ENCODE measurements at places on chromosomes 5 and 9. TPM values are rescaled to one million over a fixed set of nuclear protein-coding genes. Genes with fewer than 3 reads are reported as not detected.

Gene GPR151
- total RNA-seq, result not detected

- DNase-seq, result peak; percentile 58
Measured at GRCh38 chr5:179974946-179975712, 67.4 kb upstream of the TBC1D9B start.

DNA sequence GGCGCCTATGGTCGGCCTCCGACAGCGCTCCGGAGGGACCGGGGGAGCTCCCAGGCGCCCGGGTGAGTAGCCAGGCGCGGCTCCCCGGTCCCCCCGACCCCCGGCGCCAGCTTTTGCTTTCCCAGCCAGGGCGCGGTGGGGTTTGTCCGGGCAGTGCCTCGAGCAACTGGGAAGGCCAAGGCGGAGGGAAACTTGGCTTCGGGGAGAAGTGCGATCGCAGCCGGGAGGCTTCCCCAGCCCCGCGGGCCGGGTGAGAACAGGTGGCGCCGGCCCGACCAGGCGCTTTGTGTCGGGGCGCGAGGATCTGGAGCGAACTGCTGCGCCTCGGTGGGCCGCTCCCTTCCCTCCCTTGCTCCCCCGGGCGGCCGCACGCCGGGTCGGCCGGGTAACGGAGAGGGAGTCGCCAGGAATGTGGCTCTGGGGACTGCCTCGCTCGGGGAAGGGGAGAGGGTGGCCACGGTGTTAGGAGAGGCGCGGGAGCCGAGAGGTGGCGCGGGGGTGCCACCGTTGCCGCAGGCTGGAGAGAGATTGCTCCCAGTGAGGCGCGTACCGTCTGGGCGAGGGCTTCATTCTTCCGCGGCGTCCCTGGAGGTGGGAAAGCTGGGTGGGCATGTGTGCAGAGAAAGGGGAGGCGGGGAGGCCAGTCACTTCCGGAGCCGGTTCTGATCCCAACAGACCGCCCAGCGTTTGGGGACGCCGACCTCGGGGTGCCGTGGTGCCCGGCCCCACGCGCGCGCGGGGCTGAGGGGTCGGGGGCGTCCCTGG, 561 bp downstream of the DAPK1 start:
- no peak for DNase-seq

- no peak for DNase-seq
Measured at GRCh38 chr5:128436749-128437188, 101.3 kb downstream of the FBN2 start.

GRCh38 chr5:123786411-123786810, 274.4 kb downstream of the CSNK1G3 start:
- no peak for DNase-seq

Gene LCN9
- not detected for total RNA-seq

GRCh38 chr9:113488071-113488470, 24.5 kb downstream of the RGS3 start:
- DNase-seq, result no peak

Gene ANKRD18A
- total RNA-seq, result not detected

DNA sequence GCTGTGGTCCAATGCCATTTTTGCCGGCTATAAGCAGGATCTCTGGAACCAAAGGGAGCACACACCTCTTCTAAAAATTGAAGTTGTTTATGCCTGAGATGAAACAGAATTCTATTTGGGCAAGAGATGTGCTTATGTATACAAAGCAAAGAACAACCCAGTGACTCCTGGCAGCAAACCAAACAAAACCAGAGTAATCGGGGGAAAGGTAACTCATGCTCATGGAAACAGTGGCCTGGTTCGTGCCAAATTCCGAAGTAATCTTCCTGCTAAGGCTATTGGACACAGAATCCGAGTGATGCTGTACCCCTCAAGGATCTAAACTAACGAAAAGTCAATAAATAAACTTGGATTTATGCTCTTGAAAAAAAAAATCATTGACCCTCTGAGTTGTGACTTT, 178.7 kb downstream of the CEMIP2 start:
- DNase-seq, result no peak

DNA sequence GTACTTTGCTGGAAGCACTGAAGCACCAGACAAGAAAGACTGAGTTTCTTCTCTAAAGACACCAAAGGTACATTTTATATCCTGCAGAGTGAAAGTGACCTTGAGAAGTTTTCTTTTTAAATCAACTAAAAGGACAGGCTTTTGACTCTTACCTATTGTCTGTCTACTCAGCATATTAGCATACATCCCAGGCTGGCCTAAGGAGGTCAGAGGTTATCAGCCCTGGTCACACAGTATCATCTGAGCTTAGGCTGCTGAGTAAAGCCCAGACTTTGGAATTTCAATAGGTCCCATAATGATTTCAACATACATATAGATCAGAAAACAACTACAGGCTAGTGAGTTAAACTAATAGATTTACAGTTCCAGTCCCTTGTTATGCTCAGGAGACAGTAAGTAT, 10.1 kb upstream of the CDH9 start:
- no peak for DNase-seq

Gene FGF1
- not detected for total RNA-seq

GRCh38 chr9:127712867-127713266, 2.6 kb downstream of the PTRH1 start:
- DNase-seq, result no peak

Gene CAPSL
- not detected for total RNA-seq

- no peak for DNase-seq
Measured at GRCh38 chr5:89930591-89931392, 478.8 kb downstream of the CETN3 start.

Gene CACNA1B
- 1.4 TPM for total RNA-seq

GRCh38 chr9:21030389-21031035, 928 bp downstream of the HACD4 start:
- DNase-seq, result no peak

Gene MCIDAS
- not detected for total RNA-seq

DNA sequence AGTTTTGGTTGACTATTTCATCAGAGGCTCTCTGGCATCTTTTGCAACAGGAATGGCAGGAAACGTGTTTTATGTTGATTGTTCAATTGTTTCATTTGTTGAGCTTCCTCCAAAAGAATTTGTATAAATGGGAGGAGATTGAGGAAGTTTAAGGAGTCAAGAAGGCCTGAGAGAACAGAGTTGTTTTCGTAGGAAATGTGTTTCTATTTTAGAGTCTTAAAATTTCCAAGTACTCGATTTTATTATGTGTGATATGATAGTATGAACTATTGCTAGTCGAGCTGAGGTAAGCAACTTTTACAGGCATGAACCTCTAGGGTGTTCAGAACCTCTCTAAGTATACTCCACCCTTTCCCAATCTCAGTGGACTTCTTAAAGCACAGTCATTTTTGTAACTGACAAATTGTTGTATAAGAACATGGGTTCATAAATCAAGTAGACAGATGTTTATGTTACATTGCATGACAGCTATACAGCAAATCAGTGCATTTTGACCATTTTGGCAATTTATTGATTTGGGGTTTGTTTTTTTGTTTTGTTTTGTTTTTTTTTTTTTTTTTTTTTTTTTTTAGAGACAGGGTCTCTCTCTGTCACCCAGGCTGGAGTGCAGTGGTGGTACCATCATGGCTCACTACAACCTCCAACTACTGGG, 47.4 kb downstream of the POLK start:
- DNase-seq, result no peak

GRCh38 chr5:4700069-4700468, 440.1 kb upstream of the ADAMTS16 start:
- DNase-seq, result no peak

- no peak for DNase-seq
Measured at GRCh38 chr5:132819468-132819867, 6.4 kb downstream of the SOWAHA start.

DNA sequence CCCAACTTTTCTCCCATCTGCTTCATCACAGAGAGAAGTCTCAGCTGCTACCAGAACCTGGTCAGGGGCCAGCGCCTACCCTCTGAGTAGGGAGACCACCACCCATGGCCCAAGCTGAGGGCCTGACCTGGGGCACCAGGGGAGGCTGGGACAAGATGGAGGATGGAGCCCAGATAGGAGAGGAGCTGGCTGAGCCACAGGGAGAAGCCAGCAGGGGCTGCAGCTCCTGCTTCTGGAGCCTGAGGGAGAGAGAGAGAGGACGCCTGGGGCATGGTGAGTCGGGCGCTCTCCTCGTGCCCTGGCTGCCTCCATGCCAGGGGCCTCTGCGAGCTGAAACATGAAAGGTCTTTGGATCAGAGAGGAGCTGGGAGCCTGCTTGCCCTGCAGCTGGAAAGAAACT, 1.4 kb upstream of the FOXI1 start:
- no peak for DNase-seq

DNA sequence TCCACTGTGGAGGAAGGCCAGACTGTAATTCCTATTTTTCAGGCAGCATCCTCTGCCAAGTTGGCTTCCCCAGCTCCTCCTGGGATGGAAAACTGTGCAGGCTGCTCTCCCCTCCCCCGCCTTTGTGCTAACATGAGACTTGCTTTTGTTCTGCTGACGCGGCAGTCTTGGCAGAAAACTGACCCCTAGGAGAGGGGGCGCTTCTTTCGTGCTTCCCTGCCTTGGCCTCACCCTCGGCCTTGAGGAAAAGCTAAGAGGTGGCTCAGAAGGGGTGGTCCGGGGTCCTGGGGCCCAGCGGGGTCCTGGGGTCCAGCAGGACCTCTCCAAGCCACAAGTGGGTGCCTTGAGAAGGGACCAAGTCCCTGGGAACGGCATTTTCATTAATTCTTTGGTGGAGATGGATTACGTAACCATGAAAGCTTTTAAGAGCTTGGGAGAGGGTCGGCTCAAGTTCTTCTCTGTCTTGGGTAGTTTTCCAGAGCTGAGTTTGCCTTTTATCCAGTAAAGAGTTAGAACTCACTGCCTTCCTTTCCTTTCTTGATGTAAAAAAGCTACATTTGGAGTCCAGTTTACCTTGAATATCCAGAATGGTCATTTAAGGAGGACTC, 51.0 kb downstream of the SH3PXD2B start:
- DNase-seq, result no peak

Gene SPINK4
- total RNA-seq, result not detected

Gene AHRR
- total RNA-seq, result 6.1 TPM

GRCh38 chr5:113527746-113528145, 14.3 kb downstream of the YTHDC2 start:
- DNase-seq, result no peak

- DNase-seq, result no peak
Measured at GRCh38 chr9:71681708-71682272, 86.5 kb downstream of the CEMIP2 start.

Gene PRRC1
- total RNA-seq, result 33.6 TPM

Gene PCDHGA10
- total RNA-seq, result 1.3 TPM

DNA sequence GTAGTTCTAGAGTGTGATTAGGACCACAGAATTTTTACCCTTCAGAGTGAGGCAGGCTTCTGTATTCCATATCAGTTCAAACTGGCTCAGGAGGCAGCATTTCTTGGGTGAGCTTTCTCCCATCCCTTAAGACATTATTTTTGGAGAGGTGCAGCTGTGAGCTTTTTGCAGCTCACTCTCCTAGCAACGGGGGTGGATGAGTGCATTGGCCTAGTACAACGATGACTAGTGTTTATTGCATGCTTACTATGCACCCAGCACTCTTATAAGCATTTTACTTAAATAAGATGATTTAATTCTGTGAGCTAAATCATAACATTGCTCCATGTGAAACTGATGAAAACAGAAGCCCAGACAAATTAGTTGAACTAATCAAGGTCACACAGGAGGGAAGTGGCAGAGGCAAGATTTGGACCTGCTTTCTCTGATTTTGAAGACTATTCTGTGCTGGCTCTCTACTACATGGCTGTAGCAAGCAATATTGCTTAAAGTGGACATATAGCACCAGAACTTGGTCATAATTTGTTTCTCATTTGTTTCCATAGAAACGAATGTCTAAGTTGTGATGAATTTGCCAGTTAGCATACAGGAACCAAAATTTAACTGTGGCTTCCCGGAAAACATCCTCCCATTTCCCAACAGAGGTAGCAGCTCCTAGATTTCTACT, 372.1 kb upstream of the RIOK2 start:
- no peak for DNase-seq

- DNase-seq, result no peak
Measured at GRCh38 chr9:77982581-77983319, 48.9 kb downstream of the GNAQ start.

GRCh38 chr9:137544176-137544760, 5.9 kb downstream of the PNPLA7 start:
- no peak for DNase-seq

Gene C9orf153
- total RNA-seq, result 0.18 TPM

DNA sequence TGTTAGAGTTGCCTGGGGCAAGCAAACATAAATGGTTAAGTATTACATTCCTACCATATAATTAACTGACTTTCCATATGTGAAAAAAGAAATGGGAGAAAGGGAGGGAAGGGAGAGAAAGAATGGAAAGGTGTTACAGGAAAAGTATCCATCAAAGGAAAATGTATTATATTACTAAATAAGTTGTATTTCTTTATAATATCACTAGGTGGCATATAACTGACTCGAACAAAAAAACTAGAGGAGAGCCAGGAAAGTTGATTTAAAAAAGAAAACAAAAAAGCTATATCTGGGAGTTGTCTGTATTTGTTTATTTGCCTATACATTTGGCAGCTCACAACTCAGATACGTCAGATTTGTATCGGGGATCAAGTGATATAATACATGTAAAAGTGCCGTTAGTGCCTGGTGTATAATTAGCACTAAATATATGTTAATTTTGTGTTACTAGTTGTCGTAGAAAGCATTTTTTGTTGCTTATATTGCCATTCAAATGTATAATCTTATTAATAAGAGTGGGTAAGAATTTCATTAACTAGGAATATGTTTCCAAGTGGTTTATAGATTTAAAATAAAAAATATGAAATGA, 59.6 kb upstream of the ADAMTS19 start:
- no peak for DNase-seq

Gene PLPP1
- 12.0 TPM for total RNA-seq

- DNase-seq, result no peak
Measured at GRCh38 chr5:126912616-126913200, 117.7 kb downstream of the MARCHF3 start.

Gene SPINK6
- not detected for total RNA-seq

GRCh38 chr9:134458207-134459108, 132.2 kb downstream of the RXRA start:
- DNase-seq, result no peak

- no peak for DNase-seq
Measured at GRCh38 chr9:27338527-27338903, 41.6 kb upstream of the EQTN start.

DNA sequence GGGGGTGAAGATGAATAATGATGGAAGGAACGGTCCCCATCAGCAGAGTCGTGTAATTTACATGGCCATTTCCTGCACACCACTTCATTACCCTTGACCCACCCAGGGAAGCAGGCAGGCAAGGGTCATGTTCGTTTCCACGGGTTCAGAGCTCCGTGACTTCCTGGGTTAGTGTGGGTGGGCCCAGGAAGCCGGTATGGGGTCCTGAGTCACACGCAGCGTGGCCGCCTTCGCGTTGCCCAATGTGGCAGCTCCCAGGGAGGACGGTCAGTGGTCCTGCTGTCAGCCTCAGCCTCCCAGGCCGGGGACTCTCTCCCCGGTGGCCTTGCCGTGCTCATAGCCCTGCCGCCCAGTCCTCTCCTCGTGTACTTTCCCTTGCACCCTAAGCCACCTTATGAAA, 5.1 kb upstream of the TERT start:
- peak; percentile 10 for DNase-seq

Gene OR1Q1
- total RNA-seq, result not detected

GRCh38 chr9:14654932-14655331, 38.3 kb downstream of the ZDHHC21 start:
- no peak for DNase-seq

Gene ORM2
- total RNA-seq, result not detected

Gene LCN15
- total RNA-seq, result not detected

GRCh38 chr5:158054223-158055110, 195.5 kb upstream of the CLINT1 start:
- no peak for DNase-seq

Gene PCDHAC1
- total RNA-seq, result not detected

All from activated B cell treated with CpG ODN at 0.5 μM for 24 hours (primary cell).